ENCODE measurements at places on chromosomes 2 and 18.

GRCh38 chr18:12516049-12516630 lies 108.4 kb downstream of the PRELID3A start:
- no peak for DNase-seq

DNA sequence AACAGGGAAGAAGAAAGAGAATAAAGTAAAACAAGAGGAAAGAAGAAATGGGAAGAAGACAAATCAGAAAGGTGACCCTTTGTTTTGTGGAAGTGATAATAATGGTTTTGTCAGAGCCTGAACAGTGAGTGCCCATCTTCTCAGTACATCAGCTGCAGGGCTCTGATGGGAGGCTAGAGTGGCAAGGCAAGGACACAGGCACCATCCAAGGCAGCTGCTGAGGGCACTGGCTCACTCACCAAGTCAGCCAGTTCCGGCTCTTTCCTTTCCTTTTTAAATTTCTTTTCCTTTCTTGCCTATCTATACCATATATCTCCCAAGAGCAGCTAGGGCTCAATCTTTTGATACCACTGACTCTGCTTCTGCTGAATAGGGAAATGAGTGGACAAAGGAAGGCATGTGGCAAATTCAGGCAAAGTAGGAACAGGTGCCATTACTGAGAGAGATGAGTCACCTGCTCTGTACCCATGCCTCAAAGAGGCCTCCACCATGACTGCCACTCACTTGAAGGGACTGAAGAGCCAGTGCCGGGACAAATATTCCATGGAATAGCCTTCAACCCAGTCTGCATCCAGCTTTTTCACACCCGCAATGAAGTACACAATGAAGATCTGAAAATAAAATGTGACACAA lies 6.2 kb downstream of the GGCX start:
- DNase-seq, result no peak

- peak; percentile 19 for DNase-seq
Observed at GRCh38 chr2:168345601-168346000, 98.2 kb upstream of the STK39 start.

DNA sequence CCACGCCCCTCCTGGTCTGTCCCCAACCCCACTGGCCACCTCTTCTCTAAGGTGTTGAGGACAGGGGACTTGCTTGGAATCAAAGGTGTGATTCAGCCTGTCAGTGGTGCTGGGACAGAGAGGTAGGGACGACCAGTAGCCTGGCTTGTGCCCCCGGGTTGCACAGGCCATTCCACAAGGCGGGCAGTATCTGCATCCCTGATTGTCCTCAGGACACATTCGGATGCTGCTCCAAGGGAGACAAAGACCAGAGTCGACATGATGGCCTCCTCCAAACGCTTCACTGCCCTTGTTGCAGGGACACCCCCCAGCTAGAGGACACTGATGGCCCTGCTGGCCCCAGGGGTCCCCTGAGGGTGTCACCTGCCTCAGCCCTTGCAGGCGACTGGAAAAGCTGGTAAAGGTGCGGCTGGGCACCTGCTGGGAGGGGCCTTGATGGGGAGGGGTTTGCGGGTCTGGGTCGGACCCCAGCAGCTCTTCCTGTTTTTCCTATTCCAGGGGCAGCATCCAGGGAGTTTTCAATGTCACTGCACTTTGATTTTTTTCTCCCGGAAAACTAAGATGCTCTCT lies 98.0 kb downstream of the PTGR3 start:
- no peak for DNase-seq

DNA sequence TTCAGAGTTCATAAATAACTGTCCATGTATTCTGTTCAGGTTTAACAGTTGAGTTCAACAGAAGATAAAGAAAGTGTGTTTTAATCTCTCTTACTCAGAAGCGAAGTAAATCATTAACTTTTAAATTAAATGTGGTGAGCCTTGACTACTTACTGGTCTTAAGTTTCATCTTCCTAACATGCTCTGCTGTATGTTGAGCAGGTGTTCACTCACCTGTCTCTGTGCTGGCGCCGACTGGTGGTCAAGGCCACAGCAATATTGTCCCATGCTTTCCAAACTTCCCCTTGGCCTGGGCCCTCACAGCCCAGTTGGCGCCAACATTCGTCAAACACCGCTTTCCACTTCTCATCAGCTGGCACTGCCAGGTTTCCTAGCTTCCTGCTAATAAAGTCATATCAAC lies 17.0 kb upstream of the MPP4 start:
- no peak for DNase-seq

- no peak for DNase-seq
Observed at GRCh38 chr2:10820978-10821695, 8.6 kb upstream of the PDIA6 start.
